ENCODE measurements at places on chromosomes 2 and 18.

DNA sequence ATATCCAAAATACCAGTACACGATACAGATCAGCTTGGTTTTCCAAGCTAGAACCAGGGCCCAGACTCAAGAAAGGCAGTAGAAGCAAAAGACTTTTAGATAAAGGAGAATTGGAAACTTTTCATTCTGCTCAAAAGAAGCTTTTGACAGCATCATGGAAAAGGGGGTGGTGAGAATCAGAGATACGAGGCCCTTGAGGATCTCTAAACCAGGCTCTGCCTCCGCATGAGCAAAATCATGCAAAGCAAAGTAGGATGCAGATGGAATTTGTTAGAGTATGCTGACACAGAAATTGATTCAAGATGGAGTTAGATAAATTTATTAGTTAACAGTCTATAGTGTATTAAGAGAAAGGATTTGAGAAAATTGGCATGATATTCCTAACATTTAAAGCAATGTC is 39.8 kb downstream of the FAM98A start:
- no peak for DNase-seq

- DNase-seq: no peak
Measured at GRCh38 chr2:235551965-235552364, 58.1 kb downstream of the AGAP1 start.

DNA sequence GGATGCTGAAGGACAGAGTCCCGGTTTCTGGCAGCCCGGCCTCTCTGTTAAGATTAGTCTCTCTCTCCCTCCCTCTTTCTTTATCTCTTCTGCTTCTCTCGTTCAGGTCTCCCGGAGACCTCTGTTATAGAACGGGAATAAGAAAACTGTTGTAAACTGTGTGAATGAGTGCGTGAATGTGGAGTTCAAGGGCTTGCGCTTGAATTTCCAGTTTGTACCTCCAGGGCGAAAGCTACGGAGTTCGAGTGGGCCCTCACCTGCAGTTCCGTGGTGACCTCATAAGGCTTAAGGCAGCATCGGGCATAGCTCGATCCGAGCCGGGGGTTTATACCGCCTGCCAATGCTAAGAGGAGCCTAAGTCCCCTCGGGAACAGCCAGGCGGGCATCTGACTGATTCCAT is 26.4 kb downstream of the SKA1 start:
- no peak for DNase-seq

GRCh38 chr2:128362889-128363228 is 44.2 kb upstream of the HS6ST1 start:
- DNase-seq: no peak

- no peak for DNase-seq
Measured at GRCh38 chr18:1438458-1438910, 533.8 kb downstream of the ADCYAP1 start.

DNA sequence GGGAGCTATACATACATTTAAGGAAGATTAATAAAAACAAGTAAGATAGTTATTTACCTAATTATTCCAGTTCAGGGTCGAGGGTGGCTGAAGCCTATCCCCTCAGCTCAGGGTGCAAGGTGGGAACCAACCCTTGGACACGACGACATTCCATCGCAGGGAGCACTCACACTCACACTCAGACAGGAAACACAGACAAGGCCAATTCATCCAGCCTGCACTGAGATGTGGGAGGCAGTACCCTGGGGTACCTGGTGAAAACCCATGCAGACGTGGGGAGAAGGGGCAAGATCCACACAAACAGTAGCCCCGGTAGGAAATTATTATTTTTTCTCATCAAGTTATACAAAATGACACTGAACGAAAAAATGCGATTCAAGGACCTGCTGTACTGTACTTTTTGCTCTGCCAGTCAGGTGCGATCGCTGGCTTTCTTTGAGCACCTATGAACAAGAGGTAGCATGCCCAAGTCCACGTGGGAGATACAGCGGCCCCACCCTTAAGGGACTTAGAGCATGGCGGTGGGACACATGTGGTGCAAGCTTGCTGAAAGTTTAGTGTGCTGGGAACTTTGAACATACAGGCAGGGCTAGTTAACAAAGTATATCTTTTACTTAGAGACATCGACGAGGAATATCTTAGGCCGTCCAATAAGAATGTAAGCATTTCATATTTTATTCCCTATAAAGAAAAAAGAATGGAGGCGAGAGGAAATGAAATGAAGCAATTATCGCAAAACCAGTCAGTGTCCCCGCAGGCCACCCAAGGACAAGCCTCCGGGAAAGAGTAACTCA is 624 bp downstream of the METTL8 start:
- peak; percentile 35 for DNase-seq

DNA sequence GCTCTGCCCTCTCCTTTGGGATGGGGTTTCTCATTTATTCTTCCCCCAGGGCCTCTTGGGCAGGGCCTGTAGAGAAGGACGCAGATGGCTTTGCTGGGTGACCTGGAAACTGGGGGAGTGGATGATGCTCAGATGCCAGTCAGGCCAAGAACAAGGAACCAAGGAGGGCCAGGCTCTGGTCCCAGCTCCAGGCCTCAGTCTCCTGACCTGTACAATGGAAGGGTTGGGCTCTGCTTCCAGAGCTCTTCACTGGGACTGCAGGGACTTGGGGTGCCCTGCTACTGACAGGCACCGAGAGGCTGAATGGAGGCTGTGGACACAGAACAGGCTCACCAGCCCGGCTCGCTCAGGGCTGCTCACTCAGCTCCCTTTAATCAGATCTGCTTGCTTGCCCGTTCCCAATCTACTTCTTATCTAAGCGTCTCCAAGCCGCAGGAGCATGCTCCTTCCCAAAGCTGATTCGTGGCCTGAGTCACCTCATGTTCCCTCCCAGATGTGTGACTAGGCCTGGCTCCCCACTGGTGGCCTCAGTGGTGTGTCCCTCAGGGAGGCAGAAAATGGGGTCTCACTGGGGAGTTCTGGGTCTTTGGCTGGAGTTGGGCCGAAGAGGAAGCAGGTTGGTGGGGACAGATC is 82.6 kb upstream of the ODC1 start:
- no peak for DNase-seq

DNA sequence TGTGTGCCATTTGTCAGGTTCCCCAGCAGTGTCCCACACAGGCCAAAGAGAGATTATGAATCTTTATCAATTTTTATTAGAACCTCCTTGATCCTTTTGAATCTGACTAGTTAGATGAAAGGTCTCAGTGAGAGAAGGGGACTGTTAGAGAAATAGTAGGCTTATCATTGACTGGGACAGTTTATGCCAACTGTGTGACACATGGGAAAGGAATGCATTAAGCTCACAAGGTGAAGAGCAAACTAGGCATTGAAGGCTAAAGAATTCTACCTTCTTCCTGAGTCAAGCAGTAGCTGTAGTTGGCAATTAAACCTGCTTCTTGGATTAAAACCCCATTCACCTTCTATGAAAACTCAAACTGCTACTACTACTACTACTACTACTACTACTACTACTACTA is 389.6 kb upstream of the CDH19 start:
- no peak for DNase-seq
